ENCODE measurements at places on chromosomes 16 and 17.

- no peak for DNase-seq
Measured at GRCh38 chr16:88773812-88774291, 11.2 kb downstream of the PIEZO1 start.

- no peak for DNase-seq
Measured at GRCh38 chr16:10390867-10391266, 5.0 kb downstream of the ATF7IP2 start.

DNA sequence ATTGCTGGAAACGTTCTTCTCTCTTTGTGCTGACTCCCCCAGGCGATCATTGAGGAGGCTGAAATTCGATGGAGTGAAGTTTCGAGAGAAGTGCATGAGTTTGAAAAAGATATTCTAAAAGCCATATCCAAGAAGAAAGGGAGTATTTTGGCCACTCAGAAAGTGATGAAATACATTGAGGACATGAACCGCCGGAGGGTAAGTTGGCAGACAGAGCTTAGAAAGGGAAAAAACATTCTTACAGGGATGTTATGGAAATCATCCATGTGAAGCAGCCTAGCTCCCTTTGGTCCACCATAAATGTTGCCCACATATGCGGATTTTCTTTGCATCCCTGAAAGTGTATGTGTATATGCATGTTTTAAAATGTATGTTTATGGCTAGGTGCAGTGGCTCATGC is 36.5 kb downstream of the PRSS54 start:
- no peak for DNase-seq

DNA sequence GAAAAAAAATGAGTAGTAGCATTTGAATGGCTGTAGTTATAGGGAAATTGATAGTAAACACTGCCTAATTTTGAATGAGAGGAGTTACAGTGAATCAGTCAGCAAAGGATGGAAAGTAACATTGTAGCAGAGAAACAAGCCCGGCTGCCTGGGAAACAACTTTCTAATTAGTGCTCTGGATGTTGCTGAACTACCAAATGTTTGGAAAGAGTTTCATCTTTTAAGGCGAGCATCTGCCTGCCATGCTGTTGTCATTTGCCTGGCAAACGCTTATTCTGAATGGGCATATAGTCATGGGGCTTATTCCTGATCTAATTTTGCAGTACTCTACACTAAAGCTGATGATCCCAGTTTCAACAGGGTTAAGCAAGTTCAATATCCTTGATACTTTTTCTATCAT is 138.6 kb downstream of the CDH11 start:
- no peak for DNase-seq
